ENCODE measurements at places on chromosomes 7 and 10.

- no peak for DNase-seq
Measured at GRCh38 chr10:3666525-3667302, 118.3 kb downstream of the KLF6 start.

DNA sequence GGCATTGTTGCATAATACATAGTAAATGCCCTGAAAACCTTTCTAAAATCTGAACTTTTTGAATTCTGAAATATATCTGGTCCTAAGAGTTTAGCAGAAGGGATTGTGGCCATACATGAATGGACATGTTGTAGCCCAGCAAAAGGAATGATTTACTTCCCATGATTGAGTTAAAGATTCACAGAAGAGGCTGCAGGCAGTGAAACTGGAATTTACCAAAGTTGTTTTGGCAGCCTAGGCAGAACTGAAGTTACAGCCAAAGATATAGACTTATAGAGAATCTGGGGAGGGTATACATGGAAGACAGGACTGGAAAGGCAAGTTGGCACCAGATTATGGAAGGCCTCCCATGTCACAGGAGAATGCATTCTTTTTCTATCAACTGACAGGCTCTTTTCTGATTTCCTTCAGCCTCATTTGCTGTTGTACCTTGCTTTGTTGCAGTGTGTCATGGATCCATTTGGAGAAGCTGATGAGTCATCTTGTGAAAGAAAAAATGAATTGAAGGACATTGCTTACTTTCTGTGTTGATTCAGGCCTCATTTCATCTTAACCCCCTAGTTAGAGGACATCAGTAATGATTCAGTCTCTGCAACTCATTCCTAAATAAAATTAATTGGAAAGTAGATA, 356.2 kb upstream of the LRGUK start:
- no peak for DNase-seq

DNA sequence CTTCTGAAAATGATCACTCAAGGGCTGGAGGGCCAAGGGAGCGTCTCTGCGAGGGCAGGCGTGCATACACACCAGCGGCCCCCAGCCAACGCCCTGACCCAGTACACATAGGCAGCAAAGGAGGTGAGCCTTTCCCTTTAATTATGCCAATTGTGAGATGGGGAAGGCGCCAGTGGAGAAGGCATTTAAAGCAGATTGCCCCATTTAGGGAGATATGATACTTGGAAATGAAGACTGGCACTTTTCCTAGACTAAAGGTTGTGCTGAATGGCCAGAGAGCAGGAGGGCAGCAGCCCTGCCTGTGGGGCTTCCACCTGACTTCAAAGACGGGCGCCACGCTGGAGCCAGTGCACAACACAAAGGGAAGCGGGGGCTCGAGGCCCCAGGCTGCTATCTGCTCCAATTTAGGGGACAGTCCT, 24.1 kb downstream of the HIPK2 start:
- DNase-seq = no peak

- DNase-seq = no peak
Measured at GRCh38 chr7:114889646-114890285, 32.1 kb upstream of the MDFIC start.

- DNase-seq = no peak
Measured at GRCh38 chr10:101952191-101952590, 103.8 kb downstream of the ARMH3 start.

DNA sequence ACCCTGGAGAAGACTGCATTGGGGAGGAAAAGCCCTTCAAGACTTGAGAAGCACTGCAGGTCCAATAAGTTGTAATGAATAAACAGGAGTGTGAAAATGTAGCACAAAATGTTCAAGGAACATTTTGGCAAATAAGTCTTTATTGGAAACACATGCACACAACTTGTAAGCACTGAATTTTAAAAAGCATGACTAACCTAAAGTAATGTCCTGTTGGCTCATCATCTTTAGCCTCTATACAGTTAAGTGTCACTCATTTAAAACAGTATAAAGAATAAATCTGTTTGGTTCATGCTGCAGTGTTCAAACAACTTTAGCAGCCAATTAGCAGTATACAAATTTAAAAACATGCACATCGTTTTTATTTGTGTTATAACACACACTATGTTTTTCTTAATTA, 108.6 kb downstream of the CDK6 start:
- DNase-seq = no peak

DNA sequence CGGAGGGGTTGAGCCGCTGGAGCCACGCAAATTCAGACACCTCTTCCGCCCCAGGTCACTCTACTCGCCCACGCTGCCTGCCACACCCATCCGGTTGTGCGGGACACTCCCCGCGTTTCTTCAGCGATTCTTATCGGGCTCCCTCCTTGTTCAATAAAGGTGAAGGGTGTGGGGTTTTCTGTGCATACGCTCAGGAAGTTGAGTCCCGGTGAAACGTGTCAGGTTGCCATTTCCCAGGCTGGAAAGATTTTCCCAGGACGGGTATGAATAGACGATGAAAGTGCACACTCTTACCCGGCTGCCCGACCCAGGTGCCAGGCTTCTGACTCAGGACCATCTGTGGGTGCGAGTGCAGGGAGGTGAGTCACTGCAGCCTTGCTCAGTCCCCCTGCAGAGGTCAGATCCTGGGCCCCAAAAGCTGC, 22.0 kb downstream of the KLF6 start:
- no peak for DNase-seq

DNA sequence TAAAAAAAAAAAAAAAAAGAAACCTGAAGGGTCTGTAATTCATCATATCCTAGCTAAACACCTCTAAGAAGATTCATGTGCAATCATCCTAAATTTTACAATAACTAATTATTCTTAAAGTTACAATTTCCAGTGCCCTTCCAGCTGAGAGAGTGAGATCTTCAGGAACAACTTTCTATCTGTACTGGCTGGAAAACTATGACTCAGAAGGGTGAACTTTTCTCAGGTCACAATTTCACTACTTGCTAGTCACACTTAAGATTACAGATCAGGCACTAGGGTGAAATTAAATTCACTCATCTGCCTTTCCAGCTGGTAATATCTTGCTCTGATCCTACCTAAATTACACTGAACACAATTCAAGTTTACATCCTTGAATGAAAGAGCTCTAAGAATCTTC, 158.8 kb downstream of the ANK3 start:
- no peak for DNase-seq

GRCh38 chr7:103343332-103343731, 1.2 kb downstream of the DNAJC2 start:
- DNase-seq = no peak

DNA sequence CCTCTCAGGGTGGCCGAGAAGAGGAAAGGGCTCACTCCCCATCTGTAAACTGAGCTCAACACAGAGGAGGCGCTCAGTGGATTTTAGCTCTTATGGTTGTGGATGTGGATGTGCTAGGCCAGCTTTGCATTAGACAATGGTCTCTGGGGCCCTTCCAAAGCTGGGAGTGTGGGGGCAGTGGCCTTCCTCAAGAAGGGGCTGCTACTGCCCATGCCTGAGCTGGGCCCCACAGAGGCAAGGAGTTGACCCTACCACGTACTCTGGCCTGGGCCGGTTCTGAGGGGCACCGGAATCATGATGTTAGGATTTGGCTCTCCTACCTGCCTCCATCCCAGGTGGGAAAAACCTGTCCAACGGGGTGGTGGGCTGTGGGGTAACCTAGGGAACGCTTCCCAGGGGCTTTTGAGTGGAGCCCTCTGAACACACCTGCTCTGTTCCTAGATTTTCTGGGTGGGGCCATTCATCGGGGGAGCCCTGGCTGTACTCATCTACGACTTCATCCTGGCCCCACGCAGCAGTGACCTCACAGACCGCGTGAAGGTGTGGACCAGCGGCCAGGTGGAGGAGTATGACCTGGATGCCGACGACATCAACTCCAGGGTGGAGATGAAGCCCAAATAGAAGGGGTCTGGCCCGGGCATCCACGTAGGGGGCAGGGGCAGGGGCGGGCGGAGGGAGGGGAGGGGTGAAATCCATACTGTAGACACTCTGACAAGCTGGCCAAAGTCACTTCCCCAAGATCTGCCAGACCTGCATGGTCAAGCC, 11.5 kb downstream of the AQP1 start:
- DNase-seq = no peak

DNA sequence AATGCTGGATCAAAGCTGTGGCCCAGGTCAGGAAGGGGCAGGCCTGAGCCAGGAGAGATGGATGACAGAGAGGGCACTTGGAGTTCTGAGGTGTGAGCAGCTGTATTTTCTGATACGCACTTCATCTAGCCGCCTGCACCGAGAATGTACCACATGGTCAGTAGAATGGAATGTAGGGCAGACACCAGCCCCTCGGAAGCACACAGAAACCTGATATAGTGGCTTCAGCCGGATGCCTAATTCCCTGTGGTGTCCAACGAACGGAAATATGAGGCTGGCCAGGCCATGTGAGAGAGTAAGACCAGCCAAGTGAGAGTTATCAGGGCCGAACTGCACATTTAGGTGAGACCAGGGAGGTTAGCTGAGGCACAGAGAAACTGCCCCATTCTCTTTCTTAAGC, 46.7 kb upstream of the PLCE1 start:
- no peak for DNase-seq

DNA sequence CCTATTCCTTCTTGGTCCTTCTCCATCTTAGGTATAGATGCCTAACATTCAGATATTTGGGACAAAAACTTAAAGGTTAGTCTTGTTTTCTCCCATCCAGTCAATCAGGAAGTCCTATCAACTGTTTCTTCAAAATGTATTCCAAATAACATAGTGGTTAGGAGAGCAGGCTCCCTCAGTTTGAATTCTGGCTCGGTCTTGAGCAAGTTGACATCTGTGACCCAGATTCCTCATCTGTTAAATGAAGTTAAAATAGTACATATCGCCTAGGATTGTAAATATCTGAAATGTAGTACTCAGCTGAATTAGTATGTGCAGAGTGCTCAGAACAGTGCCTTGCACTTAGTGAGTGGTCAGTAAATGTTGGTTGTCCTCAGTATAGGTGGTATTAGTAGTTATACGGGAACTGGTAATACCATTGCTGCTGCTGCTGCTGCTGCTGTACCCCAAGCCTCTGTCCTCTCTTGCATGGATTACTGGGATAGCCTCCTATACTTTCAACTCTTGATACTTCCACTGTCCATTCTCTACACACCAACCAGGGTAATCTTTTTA, 58.6 kb downstream of the RALA start:
- DNase-seq = no peak

GRCh38 chr10:3737864-3738263, 47.1 kb downstream of the KLF6 start:
- DNase-seq = no peak

DNA sequence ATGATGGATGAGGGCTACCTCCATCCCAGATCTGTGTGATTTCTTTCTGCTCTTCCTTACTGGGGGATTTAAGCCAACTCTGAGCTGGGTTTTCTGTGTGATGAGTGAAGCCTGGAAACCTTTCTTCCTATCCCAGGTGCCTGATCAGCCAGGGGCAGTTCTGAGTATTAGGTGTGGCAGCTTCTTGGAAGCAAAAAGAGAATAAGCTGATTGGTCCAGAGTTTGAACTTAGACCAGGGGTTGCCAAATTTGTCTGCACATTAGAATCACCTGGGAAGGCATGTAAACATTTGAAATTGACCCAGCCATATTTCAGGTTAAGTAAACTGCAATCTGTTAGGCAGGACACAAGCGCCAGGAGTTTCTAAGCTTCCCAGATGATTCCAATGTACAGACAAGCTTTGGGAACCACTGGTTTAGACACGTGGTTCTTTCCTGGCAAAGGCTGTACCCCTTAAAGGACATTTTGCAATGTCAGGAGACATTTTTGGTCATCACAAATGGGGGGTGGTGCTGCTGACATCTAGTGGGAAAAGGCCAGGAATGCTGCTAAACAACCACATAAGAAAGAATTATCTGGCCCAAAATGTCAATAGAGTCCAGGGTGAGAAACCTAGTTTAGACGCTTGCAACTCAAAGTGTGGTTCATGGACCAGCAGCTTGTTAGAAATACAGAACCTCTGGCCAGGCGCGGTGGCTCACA, 160.5 kb upstream of the GHITM start:
- DNase-seq = no peak

- no peak for DNase-seq
Measured at GRCh38 chr7:151539088-151539671, 19.5 kb upstream of the RHEB start.
